ENCODE measurements at places on chromosomes 5 and 9.

- no peak for DNase-seq
Observed at GRCh38 chr9:806285-807156, 35.0 kb upstream of the DMRT1 start.

DNA sequence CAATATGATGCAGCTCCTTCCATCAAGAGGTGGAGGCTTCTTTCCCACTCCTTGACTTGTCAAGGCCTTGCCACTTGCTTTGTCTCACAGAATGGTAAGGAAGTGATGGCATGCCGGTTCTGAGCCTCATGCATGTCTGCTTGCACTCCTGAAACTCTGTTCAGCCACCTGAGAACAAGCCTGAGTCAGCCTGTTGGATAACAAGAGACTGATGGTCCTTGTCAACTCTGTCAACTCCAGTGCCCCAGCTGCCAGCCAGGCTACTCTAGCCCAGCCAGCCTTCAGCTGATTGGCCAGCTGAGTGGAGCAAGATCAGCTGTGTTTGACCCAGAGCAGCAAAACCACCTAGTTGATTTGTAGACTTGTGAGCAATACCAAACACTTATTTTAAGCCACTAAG lies 4.4 kb upstream of the TENT4A start:
- no peak for DNase-seq

DNA sequence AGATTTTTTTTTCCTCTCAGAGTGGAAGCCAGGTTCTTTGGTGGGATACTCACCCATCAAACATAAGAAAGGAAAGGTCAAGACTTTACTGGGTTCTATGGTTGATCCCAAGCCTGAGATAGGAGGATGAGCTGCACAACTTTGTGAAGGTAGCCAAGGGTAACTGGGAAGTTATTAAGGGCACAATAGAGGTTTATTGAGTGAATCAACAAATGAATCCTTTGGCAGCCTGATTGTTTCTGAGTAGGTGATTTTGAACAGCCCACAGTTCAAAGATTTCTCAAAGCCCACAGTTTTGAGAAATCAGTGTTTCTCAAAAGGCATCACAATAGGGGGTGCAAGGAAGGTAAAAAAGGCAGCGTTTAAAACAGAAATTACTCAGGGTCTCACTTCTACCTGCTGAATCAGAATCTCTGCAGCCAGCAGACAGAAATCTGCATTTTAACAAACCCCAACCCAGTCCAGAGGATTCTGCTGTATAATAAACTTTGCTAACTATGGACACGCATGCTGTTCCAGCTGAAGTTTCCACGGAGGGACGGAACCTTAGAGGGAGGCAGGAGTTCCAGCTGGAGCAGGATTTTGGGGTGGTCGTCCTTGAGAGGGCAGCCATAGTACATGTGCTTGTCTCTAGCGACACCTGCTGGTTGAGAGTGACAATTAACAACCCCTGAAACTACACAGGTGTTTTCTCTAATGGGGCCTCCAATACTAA lies 32.7 kb upstream of the FSD1L start:
- peak; percentile 47 for DNase-seq

GRCh38 chr9:123946101-123946821 lies 16.3 kb upstream of the DENND1A start:
- no peak for DNase-seq

- no peak for DNase-seq
Observed at GRCh38 chr9:86925686-86926085, 21.6 kb downstream of the GAS1 start.

- DNase-seq, result no peak
Observed at GRCh38 chr5:5217371-5217770, 77.2 kb downstream of the ADAMTS16 start.

All from activated T-cell treated with anti-CD3 and anti-CD28 coated beads for 1 hour (primary cell).